ENCODE measurements at places on chromosomes 12 and 14.

DNA sequence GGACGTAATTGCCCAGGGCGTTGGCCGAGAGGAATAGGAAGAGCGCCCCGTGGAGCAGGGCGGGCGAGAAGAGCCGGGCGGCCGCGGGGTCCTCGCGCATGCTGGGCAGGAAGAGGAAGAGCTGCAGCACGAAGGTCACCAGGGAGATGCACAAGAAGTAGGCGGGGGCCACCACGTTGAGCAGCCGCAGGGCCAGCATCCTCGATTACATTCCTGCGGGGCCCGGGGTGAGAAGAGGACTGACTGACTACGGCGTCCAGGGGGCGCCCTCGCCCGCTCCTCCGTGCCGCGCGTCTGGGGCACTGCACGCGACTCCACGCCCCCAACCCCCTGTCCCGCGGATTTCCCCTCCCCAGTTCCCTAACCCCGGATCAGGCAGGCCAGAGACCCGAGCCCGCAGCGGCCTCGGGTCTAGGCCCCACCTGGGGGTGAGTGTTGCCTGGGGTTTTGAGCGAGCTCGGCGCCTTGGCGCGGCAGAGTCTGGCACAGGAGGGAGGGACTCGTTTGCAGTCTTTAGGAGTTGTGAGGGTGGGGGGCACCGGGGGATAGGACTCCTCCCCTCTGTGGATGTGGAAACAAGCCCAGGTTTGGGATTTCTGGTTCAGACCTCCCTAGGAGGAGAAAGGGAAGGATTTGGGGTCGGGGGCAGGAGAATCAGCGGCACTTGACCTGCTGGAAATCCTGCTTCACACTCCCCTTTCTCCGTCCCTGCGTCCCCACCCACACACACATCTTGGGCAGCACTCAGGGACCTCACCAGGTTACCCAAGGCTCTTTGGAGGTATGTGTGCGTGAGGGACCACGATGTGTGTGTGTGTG lies 1.8 kb downstream of the ZDHHC22 start:
- no peak for DNase-seq

DNA sequence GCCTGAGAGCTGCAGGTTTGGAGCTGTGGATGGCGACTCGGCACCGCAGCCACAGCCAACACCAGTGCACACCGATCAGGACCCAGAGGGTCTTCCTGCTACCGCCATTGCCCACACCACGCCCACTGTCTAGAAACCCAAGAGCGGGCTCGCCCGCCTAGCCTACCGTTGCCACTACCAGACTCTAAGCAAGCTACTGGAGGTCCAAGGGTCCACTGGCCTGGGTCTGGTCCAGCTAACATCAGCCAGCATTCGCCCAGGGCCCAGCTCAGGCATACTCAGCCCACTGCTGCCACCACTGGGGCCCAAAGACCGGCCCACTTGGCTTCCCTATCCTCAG lies 30.5 kb upstream of the MON2 start:
- no peak for DNase-seq

GRCh38 chr14:101965770-101966722 lies 1.7 kb downstream of the DYNC1H1 start:
- no peak for DNase-seq

GRCh38 chr12:29782871-29783772 lies 620 bp downstream of the TMTC1 start:
- no peak for DNase-seq

DNA sequence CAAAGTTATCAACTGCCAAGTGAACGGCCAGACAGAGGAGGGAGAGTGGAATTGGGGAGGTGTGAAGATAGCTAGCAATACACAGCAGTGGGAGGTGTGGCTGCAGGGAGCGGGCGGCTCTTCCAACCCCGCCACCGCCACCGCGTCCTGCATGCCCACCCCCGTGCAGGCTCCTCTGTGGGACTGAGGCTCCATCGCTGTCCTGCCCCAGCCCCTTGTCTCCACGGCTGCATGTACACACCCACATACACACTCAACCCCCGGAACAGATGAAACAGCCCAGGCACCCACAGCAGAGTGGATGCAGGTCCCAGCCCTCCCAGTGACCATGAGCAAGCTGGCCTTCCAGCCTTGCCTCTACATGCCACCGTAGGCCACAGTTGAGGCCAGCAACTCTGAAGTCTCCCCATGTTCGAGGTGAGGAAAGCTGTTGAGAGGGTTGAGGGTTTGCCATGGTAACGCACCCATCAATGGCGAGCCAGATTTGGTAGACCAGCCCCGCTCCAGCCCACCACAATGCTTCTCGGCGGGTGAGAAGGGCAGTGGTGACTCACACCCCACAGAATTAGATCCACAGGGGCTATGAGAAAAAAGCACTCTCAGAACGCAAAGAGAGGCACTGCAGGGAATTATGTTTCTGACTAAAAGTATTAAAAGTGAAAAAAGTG lies 39.3 kb downstream of the PITPNM2 start:
- no peak for DNase-seq

DNA sequence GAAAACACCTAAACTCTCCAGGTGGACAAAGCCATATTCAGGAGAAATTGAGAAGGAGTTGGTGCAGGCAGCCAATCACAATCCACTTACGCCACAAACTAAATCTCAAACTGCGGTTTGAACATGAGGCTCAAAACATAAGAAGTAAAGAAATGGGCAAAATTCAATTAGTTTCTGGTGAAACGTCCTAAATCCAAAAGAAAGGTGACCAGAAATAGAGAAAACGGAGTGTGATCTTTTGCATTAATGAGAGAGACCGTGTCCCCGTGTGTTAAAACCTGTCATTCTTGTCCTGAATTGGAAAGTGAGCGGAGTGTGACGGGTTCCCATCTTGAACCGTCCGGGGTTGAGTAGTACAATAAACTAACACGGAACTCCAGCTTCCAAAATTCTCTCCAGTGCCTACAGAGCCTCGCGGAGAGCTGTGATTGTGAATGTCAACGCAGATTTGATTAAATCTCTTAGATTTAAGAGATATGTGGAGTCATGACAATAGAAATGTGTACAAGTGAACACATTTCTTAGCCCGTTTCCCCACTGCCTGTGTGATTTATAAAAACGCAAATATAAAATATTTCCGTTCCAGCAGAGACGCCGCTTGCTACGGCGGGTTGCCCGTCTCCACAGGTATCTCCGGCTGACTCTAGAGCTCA lies 595 bp upstream of the METAP2 start:
- DNase-seq = no peak

GRCh38 chr14:74048281-74048680 lies 29.1 kb downstream of the BBOF1 start:
- DNase-seq = no peak

DNA sequence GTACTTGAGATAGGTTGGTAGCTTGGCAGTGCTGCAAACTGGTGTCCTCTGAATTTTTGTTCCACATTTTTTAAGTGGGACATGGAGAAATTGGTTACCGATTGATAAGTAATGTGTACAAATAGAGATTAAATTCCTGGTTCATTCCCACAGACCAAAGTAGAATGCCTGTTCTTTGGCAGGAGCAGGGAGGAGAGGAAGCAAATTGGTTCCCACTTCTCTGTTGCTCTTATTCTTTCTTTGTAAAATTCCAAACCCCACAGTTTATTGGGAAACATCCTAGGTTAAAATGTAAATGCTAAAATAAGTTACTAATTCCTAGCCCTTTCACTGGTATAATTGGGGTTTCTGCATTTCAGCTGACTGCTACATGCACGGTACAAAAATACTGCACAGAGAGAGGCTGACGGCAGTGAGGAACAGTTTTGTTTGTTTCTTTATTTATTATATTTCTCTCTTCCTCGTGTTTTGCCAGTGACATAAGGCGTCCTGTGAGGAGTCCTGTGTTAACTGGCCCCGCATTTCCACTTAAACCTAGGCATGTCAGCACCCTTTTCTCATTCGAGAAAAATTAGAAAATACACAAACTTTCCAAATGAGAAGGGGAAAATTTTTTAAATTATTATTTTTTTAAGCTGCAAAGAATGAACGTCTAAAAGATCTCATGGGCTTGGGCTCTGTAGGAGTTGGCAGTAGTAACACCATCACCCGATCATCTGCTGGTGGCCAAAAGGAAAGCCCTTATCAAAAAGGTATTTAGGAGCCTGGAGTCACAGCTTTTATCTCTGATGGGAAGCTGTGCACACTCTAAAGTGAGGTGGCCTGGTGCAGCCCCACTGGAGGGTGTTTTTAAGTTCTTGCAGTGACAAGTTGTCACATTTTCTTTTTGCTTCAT lies 25.4 kb upstream of the BCL7A start:
- no peak for DNase-seq

DNA sequence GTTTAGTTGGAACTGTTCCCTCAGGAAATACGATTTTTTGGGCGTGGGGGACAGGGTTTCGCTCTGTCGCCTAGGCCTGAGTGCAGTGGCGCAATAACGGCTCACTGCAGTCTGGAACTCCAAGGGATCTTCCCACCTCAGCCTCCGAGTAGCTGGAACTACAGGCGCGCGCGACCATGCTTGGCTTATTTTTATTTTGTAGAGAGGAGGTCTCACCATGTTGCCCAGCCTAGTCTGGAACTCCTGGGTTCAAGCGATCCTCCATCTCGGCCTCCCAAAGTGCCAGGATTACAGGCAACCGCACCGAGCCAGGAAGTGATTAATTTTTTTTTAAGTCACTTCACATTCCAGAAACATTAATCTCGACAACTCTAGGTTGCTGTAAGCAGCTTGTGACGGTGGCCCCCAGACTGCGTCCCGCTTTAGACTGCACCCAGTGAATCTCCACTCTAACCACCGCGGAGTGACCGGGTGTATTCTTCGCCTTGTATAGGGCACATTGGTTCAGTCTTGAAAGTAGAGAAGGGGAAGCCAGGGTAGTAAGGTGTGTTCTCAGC lies 830 bp upstream of the MIS18BP1 start:
- DNase-seq = no peak

DNA sequence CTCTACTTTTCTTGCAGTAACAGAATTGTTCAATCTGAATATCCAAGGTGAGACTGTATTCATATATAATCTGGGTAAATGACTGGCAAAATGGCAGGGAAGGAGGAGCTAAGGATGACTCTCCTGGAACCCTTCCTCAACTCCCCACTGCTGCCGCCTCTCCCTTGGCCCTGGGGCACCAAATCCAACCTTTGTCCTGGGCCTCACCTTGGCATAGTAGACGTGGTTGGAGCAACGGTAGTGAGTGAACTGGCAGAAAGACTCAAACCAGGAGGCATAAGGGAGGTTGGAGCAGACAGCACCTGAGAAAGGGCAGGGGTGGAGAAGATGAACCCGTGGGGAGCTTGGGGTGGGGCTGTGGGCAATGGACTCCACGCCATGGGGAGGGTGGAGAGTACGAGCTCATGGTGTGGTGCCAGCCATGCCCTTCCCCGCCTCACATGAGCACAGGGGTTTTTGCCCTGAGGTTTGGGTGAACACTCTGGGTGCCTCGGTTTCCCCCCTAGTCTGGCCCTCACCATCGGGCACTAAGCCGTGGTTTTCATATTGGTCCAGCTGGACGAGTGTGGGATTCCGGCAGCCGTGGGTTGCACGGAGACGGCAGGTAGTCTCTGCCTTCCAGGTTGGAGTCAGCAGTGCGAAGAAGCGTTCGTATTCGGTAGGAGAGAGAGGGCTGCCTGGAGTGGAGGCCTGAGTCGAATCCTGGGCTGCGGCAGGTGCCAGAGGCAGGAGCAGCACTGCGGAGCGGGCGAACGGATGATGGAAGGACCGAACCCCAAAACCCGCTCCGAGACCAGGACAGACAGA lies 753 bp downstream of the ACRBP start:
- DNase-seq = no peak

GRCh38 chr12:43221216-43221615 lies 330.8 kb downstream of the ADAMTS20 start:
- no peak for DNase-seq

DNA sequence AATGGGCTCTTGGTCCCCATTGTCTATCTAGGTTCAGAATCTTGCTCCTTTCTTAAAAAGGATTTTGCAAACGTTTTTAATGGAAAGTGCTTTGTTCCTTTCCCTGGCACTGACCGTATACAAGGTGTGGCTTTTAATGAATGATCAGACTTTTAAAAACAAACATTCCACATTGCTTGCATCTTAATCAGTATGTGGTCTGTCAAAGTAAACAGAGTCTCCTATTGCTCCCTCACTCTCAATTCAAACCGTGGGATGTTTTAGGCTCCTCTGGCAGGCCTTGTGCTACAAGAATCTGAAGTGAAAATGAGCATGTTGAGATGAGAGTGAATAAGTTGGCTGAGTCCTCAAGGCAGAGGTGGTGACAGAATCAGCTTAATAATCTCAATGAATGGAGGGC lies 107.0 kb downstream of the VRK1 start:
- DNase-seq = no peak

GRCh38 chr12:124814741-124815613 lies 48.7 kb downstream of the SCARB1 start:
- no peak for DNase-seq

DNA sequence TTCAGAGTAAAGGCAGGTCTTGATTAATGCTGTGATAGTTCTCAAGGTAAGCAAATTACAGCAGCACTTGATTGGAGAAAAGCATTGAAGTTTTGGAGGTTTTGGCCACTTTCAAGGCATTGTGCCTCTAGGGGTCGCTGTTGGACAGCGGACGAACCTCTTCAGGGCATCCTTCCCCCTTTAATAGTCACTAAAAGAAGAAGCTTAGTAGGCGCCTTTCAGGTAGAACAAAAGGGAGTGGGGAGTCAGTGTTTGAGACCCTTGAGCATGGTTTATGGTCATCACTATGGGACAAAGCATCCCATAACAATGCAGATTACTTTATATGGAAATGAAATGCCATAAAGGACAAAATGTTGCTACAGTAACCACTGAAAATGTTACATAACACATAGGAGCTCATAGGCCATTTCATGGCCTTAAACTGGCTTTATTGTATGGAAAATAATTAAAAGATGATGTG lies 199.5 kb upstream of the DCN start:
- no peak for DNase-seq

DNA sequence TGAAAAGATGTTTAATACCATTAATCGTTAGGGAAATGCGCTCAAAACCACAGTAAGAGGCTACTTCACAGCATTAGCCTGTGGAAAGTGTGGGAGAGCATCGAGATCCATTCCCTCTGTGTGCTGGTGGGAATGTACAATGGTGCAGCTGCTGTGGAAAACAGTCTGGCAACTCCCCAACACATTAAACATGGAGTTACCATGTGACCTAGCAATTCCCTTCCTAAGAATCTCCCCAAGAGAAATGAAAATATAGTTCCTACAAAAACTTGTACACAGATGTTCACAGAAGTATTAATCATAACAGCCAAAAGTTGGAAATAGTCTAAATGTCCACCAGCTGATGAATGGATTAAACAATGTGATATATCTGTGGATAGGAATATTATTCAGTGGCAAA lies 23.8 kb downstream of the MLXIP start:
- no peak for DNase-seq

DNA sequence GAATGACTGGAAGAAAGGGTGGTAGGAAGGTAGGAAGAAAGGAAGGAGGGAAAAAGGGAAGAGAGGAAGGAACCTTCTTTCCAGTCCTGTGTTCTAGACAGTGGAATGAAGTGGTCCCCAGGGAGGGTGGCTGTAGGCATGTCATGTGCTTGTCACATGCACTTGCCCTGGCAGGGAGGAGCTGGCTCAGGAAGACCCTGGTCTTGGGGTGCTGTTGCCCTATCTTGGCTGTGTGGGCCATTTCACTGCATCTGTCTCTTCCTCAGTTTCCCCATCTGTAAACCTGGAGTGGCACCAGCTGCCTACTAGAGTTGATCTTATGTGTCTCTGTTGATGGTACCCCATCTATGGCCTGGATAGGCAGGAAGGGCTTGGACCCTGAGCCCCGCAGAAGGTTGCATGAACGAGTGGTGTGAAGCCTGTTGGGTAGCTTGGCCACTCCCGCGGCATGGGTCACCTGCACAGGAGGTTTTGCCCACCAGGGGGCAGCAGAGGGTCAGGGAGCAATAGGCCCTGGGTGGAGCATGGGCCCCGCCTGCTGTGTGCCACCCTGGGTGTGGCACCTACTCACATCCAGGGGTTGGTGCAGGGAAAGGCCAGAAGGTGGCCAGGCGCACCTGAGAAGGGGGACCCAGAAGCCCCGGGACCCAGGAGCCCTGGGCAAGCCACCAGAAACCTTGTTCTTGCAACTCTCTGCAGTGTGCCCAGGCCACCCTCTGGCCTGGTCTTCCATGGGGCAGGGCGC lies 25.1 kb downstream of the MEG3 start:
- no peak for DNase-seq
